Adrenal gland (tissue), 19 donors: ENCODE measurements at places on chromosomes 6 and 20.

DNA sequence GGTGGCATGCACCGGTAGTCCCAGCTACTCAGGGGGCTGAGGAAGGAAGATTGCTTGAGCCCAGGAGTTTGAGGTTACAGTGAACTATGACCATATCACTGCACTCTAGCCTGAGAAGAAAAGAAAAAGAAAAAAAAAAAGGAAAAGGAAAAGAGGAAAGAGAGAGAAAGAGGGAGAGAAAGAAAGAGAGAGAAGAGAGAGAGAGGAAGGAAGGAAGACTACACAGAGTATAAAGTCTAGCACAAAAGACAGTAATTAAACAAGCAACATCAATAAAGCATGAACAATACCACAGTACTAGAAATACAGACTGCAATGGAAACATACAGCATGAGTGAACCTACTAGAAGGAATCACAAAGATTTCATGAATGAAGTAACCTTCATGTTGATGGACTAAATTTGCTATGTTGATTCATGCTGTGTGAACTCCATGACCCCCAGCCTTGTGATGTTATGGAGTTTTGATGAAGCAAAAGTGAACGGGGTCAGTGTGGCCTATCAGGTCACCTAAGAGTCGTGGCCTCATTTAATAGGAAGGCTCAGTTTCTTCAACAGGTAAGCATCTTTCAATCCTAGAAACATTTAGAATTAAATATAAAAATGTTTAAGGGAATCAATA, 57.6 kb downstream of the NUDT3 start:
- DNase-seq: no peak

GRCh38 chr6:165680975-165681374, 17.9 kb upstream of the PDE10A start:
- DNase-seq: no peak

DNA sequence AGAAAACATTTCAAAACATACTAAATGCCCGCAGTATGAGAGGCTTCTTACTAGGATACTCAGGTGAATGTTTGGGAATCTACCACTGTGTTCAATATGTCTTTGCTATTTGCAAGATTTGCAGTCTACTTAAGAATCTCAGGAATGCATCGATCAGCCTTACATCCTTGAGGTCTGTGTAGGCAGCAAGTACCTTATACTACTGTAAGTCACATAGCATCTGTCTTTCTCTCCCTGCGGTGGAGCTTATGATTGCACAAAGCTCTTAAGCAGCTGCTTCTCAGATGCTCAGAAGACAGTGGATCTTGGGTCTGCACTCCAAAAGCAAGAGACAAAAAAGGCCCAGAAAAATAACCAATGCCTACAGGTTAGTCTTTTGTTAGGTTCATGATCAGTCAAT, 21.4 kb downstream of the PCSK2 start:
- no peak for DNase-seq

GRCh38 chr6:82910820-82911219, 154.8 kb downstream of the UBE3D start:
- no peak for DNase-seq

- no peak for DNase-seq
Observed at GRCh38 chr6:82786248-82786647, 279.4 kb downstream of the UBE3D start.

- DNase-seq: no peak
Observed at GRCh38 chr6:82740072-82740471, 325.6 kb downstream of the UBE3D start.

DNA sequence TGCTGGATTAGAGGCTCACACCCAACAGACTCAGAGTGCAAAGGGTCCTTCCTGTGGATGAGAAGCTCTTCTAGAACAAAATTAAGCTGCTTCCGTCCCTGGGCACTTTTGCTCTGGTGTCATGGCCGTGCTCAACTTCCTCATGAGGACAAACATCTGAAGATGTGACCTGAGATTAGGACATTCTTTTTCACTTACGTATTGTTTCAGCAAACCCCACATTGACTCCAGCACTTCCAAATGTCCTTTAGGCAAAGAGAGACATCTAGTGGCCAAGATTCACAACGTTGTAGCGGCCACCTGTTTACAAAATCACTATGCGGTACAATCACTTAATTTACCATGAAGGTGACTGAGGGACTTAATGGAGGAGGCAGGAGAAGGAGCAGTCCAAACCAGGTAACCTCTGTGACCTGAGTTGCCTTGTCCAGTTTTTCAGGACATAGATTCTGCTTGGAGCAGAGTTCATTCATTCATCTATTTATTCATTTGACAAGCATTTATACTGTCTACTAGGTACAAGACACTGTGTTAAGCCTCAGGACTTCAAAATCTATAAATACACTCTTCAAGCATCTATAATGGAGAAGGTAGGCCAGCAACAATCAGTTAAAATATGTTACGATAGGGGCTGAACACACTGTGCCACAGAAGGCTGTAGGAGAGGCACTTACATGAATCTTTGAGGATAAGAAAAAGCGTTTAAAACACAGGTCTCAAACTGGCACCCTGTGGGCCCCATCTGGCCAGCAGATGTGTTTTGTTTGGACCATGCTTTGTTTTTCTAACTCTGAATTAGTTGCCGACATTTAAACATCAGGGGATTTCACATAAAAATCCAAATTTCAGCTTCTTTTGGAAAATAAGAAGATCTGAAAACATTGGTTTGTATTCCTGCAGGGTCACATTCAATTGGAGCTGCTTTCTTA, 5.6 kb upstream of the ADGRF1 start:
- peak; percentile 56 for DNase-seq

GRCh38 chr6:143397227-143398222, 53.0 kb downstream of the ADAT2 start:
- no peak for DNase-seq

- peak; percentile 37 for DNase-seq
Observed at GRCh38 chr6:170099387-170099786, 191.5 kb downstream of the DLL1 start.
